Activated CD4-positive, alpha-beta memory T cell treated with anti-CD3 and anti-CD28 coated beads, Interleukin-2, amount 10 ng/mL, durations not matched to agents 7 days and 5 days (primary cell): ENCODE measurements at places on chromosomes 3 and 15. TPM values are rescaled to one million over a fixed set of nuclear protein-coding genes. Genes with fewer than 3 reads are reported as not detected.

- peaks cover 19% of the 10 kb centered on the region for H3K4me1 ChIP-seq
- peaks cover 3% of the 10 kb centered on the region for H3K36me3 ChIP-seq
- H3K27me3 ChIP-seq, result peaks cover 26% of the 10 kb centered on the region
- DNase-seq, result no peak
- H3K4me3 ChIP-seq, result peak overlapping the region; percentile 84
Measured at GRCh38 chr15:83205725-83206324, 1.8 kb downstream of the HDGFL3 start.

GRCh38 chr3:27927882-27928281 lies 205.8 kb upstream of the EOMES start:
- H3K36me3 ChIP-seq, result no peaks in the 10 kb centered on the region
- H3K27me3 ChIP-seq, result no peaks in the 10 kb centered on the region
- H3K27ac ChIP-seq, result no peak overlapping the region
- H3K4me3 ChIP-seq, result no peak overlapping the region
- H3K4me1 ChIP-seq, result peaks cover 23% of the 10 kb centered on the region

- no peaks in the 10 kb centered on the region for H3K4me1 ChIP-seq
- H3K4me3 ChIP-seq, result no peak overlapping the region
- no peak for DNase-seq
- no peak overlapping the region for H3K27ac ChIP-seq
Measured at GRCh38 chr15:62887113-62887570, 155.4 kb upstream of the TPM1 start.

PYGO1 gene
- not detected for total RNA-seq

GOLGA6L10 gene
- 0.95 TPM for total RNA-seq

SIDT1 gene
- 25.5 TPM for total RNA-seq

- no peaks in the 10 kb centered on the region for H3K27me3 ChIP-seq
- DNase-seq, result peak; percentile 52
- H3K36me3 ChIP-seq, result peaks cover 15% of the 10 kb centered on the region
- H3K4me1 ChIP-seq, result peaks cover 43% of the 10 kb centered on the region
- H3K27ac ChIP-seq, result peak overlapping the region; percentile 92
Measured at GRCh38 chr3:141266797-141267555, 35.4 kb downstream of the PXYLP1 start.

POPDC2 gene
- total RNA-seq, result 3.2 TPM

GRCh38 chr15:99963976-99964375 lies 230.7 kb upstream of the LYSMD4 start:
- H3K27me3 ChIP-seq, result peaks cover 6% of the 10 kb centered on the region
- no peaks in the 10 kb centered on the region for H3K36me3 ChIP-seq
- no peak for DNase-seq
- H3K4me1 ChIP-seq, result no peaks in the 10 kb centered on the region
- H3K27ac ChIP-seq, result no peak overlapping the region

GRCh38 chr3:175716446-175716845 lies 857.3 kb downstream of the NAALADL2 start:
- no peaks in the 10 kb centered on the region for H3K4me1 ChIP-seq
- no peaks in the 10 kb centered on the region for H3K36me3 ChIP-seq
- no peak overlapping the region for H3K4me3 ChIP-seq

TRMT10C gene
- total RNA-seq, result 21.4 TPM

DNA sequence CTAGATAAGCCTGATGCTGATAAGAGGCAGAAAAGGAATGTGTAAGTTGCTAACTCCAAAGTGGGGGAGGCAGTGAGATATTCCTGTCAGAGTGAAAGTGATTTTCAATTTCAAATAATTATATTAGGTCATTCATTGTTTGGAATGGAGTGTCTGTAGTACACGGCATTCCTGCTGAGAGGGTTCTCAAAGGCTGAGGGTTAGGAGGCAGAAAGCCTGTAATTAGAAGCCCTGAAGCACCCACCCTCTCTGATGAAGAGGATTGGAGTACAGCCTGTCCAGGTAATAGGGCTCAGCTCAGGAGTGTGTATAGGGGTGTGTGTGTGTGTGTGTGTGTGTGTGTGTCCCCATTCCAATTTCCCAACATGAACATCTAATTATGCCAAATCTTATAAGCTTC lies 486.8 kb downstream of the MAGI1 start:
- H3K4me3 ChIP-seq, result no peak overlapping the region
- H3K36me3 ChIP-seq, result no peaks in the 10 kb centered on the region
- no peak overlapping the region for H3K27ac ChIP-seq
- no peak for DNase-seq
- peaks cover 2% of the 10 kb centered on the region for H3K27me3 ChIP-seq

DNA sequence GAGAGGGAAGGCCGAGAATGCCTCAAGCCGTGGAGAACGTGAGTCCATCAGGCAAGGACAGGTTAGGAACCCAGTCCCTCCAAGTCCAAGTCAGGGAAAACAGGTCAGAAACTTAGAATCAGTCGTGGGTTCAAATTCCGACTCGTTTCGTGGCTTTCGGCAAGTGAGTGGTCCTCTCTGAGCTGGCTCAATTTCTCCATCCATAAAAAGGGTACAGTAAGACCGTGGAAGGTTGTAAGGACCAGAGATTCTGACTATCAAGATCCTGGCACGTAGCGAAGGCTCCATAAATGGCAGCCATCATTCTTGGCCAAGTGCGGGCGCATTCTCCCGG lies 604 bp upstream of the MED12L start:
- peaks cover 10% of the 10 kb centered on the region for H3K4me1 ChIP-seq
- H3K36me3 ChIP-seq, result no peaks in the 10 kb centered on the region
- H3K27ac ChIP-seq, result no peak overlapping the region
- peaks cover 51% of the 10 kb centered on the region for H3K27me3 ChIP-seq
- no peak for DNase-seq

- no peak for DNase-seq
- H3K27ac ChIP-seq, result no peak overlapping the region
- no peaks in the 10 kb centered on the region for H3K27me3 ChIP-seq
- peaks cover 47% of the 10 kb centered on the region for H3K4me1 ChIP-seq
- no peak overlapping the region for H3K4me3 ChIP-seq
Measured at GRCh38 chr3:141740349-141740748, 2.3 kb downstream of the RNF7 start.

PRSS50 gene
- total RNA-seq, result not detected

PPP1R14D gene
- not detected for total RNA-seq

DNA sequence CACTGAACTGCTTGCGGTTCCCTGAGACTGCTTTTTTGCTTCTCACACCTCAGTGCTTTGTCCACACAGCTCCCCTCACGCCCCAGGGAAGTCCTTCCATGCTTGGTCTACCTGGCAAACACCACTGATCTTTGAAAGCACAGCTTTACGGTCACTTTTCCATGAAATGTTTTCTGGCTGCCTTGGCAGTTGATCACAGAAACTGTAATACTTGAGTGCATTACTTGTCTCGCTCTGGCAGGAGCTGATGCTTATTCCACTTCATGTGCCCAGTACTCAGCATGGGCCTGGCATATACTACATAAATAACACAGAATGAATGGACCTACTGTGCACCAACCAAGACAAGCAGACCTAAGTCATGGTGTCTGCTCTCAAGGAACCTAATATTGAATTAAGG lies 121.1 kb downstream of the MEX3B start:
- H3K27ac ChIP-seq, result no peak overlapping the region
- H3K4me1 ChIP-seq, result no peaks in the 10 kb centered on the region
- H3K27me3 ChIP-seq, result no peaks in the 10 kb centered on the region
- H3K4me3 ChIP-seq, result no peak overlapping the region

FSIP1 gene
- total RNA-seq, result 0.58 TPM

DNA sequence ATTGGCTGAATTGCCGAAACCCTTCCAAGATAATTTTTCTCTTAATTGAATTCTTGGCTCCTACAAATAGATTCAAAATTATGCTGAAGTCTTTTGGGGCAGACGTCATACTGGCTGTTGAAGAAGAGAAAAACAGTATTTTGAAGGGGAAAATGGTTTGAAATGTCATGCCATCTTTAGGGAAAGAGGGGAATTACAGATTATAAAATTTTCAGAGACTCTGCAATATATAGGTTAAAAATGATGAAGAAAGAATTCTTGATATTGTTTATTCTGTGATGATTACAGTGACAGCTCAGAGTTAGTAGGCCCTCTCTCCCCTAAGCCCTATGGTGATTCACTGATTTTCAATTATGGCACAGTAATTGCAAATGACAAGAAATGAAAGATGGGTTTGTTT lies 86.1 kb downstream of the CGNL1 start:
- peaks cover 13% of the 10 kb centered on the region for H3K27me3 ChIP-seq
- no peak overlapping the region for H3K27ac ChIP-seq
- DNase-seq, result no peak
- H3K36me3 ChIP-seq, result no peaks in the 10 kb centered on the region

DNA sequence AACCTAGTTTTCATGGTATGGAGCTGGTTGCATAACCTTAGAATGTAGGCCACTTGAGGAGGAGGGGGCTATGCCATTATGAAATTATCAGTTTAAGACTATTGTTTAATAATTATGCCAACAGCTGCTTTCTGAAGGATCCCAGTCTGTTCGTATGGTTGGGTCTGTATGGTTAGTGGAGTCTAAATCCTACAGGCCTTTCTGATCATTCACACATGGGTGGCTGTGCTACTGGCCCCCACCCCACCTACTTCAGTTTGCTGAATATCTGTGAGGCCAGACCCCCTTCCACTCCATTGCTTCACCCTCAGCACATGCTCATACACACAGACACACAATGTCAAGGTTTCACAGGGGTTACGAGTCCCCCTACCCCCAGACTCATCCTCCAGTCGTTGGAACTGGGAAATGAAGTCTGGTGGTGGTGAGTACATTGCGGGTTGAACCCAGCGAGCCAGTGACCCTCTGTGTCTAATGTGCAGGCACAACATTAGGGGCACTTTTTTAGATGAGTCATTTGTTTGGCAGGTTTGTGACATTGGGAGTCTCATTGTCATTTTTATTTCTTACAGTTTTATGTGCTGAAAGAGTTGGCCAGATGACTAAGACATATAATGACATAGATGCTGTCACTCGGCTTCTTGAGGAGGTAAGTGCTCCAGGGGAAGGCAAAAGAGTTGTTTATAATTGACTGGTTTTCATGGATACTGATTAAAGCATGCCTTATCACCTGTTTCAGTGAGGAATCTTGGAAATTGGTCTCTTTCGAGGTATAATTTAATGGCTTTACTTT lies 85.3 kb downstream of the TRAK1 start:
- H3K4me1 ChIP-seq, result peaks cover 23% of the 10 kb centered on the region
- DNase-seq, result no peak
- H3K4me3 ChIP-seq, result no peak overlapping the region
- no peaks in the 10 kb centered on the region for H3K36me3 ChIP-seq
- H3K27me3 ChIP-seq, result no peaks in the 10 kb centered on the region

ITIH3 gene
- total RNA-seq, result not detected

MITF gene
- not detected for total RNA-seq

- no peak overlapping the region for H3K4me3 ChIP-seq
- no peaks in the 10 kb centered on the region for H3K36me3 ChIP-seq
- H3K27me3 ChIP-seq, result no peaks in the 10 kb centered on the region
- H3K4me1 ChIP-seq, result no peaks in the 10 kb centered on the region
Measured at GRCh38 chr3:128385080-128385832, 81.4 kb downstream of the DNAJB8 start.
